ENCODE measurements at places on chromosomes 2 and 18. TPM values are rescaled to one million over a fixed set of nuclear protein-coding genes. Genes with fewer than 3 reads are reported as not detected.

Gene AQP4
- not detected for total RNA-seq

Gene TEKT4
- not detected for total RNA-seq

Gene SLC4A5
- total RNA-seq, result not detected

Gene COPS7B
- total RNA-seq, result 20.8 TPM

Gene IL1R2
- total RNA-seq, result 0.26 TPM

Gene RAPGEF4
- 0.23 TPM for total RNA-seq

Gene MGAT5
- total RNA-seq, result 32.5 TPM

Gene ATP6V1C2
- total RNA-seq, result not detected

Gene IL1RL1
- total RNA-seq, result not detected

Gene ANKRD53
- 0.11 TPM for total RNA-seq

All from LHCN-M2 (cell line).